ENCODE measurements at places on chromosomes 7 and 10. TPM values are rescaled to one million over a fixed set of nuclear protein-coding genes. Genes with fewer than 3 reads are reported as not detected.
A peak's percentile ranks its signal among the peaks of the same experiment; 100 is the strongest.

DNA sequence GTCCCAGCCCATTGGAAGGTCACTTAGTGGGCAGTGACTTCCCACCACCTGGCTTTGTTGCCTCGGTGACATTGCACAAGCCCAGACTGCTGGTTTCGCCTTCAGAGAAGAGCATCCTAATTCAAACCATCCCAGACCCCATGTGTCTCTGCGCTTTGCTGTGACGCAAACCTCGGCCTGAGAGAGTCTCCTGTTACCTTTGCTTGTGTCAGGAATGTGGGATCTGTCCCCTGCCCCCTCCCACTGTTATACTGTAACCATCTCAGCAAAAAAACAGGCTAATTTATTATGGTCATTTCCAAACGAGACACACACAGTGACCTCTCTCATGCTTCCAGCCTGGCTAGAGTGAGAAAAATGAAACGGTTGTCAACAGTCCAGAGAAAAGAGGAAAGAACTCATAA lies 25.0 kb upstream of the AQP1 start:
- DNase-seq: no peak

Gene GNAT3
- total RNA-seq: not detected

Gene NUDT13
- total RNA-seq: 1.8 TPM

DNA sequence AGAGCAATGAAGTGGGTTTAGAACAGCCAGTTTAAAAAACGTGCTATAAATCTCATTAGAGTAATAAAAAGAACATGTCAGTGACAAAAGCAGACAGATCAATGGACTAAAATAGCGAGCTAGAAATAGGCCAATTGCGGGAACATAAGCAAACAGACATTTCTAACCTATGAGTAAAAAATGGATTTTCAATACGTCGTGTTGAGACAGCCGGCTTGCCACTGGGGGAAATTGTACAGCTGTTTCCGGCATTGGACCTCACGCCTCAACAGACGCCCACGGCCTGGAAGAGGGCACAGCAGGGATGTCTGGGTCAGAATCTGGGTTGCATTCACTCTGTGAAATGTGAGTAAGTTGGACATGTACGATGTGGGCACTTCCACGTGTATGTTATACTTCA lies 92.9 kb downstream of the SVOPL start:
- DNase-seq: peak; percentile 2

DNA sequence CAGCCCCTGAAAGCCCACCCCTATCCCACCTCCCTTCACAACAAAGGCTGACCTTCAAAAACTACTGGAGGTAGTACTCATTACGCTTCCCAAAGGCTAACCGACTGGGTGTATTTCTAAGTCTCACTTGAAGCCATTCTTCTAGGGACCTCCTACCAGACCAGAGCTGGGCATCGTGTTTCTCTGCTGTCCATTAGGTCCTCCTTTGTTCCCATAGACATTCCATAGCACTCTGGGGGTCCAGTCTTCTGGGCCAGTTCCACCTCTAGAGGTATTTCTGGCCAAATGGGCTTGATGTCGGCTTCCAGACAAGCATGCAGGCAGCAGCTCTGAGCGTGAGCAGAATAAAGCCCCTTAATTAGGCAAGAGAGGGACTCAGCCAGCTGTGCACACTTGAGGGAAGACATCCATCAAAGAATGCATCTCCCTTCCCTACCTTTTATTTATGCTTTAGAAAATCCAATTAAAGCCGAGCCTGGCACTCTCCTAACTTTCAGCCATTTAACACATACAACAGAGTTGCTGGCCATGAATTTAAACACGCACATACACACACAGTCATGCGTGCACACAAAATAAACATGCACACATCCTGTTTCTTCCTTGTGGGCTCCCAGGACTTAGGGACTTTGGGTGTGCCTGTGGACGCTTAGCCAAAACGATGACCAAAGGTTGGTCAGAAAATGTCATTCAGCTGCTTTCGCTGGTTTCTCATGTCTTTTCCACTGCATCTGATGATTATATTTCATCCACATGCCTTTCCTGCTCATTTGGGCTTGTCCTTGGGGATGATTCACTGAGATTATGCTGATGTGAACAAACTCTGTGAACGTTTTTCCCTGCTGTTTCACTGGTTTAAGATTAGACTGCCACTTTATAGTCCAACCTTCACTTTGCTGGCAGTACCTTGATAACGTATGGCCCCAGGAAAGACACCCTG lies 362.0 kb upstream of the NFE2L3 start:
- no peak for DNase-seq

- DNase-seq: no peak
Measured at GRCh38 chr10:87038286-87038717, 18.2 kb downstream of the FAM25A start.

Gene ZNF107
- total RNA-seq: 5.6 TPM

- DNase-seq: no peak
Measured at GRCh38 chr10:61989995-61990760, 88.7 kb downstream of the ARID5B start.

- DNase-seq: no peak
Measured at GRCh38 chr10:23968301-23968700, 240.6 kb upstream of the KIAA1217 start.

- DNase-seq: no peak
Measured at GRCh38 chr10:131546086-131546810, 234.7 kb upstream of the TCERG1L start.

GRCh38 chr10:58158806-58159205 lies 108.9 kb downstream of the IPMK start:
- DNase-seq: peak; percentile 85

DNA sequence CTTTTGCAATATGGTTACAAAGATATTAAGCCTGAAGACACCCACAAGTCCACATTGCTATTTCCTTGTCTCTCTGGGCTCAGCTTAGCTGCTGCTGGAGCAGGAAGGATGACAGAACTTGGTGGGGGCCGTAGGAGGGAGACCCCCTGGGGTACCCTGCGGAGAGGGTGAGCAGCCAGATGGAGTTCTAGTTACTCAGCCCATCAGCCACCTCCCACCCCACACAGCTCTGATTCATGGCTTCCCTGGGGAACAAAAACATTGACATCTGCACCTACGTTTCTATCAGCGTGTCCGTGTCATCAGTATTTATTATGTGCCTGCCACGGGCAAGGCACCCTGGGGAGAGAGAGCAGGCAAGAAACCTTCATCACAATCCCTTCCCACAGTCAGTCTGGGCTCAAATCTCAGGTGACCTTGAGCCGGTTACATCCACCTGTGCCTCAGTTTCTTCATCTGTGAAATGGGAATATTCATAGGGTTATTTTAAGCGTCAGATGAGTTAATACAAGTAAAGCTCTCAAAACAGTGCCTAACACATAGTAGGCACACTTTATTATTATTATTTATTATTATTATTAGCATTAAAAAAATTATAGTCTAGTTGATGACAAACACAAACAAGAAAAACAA lies 131.5 kb downstream of the C10orf105 start:
- DNase-seq: no peak

Gene WDFY4
- total RNA-seq: not detected

DNA sequence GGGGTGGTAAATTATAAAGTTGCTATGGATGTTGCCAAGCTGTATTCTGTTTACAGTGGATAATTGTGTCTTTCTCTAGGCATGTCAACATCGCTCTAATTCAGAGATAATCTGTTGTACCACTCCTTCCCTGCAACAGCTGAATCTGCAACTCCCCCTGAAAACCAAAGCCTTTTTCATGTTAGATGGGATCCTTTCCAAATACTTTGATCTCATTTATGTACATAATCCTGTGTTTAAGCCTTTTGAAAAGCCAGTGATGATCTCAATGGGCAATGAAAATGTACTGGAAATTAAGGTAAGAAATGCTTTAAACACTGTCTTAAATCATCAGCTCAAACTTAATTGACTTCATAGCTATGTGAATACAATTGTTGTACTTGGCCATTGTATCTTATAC lies 91.0 kb downstream of the MET start:
- DNase-seq: no peak

GRCh38 chr10:119131512-119132240 lies 27.8 kb downstream of the DENND10 start:
- peak; percentile 50 for DNase-seq

DNA sequence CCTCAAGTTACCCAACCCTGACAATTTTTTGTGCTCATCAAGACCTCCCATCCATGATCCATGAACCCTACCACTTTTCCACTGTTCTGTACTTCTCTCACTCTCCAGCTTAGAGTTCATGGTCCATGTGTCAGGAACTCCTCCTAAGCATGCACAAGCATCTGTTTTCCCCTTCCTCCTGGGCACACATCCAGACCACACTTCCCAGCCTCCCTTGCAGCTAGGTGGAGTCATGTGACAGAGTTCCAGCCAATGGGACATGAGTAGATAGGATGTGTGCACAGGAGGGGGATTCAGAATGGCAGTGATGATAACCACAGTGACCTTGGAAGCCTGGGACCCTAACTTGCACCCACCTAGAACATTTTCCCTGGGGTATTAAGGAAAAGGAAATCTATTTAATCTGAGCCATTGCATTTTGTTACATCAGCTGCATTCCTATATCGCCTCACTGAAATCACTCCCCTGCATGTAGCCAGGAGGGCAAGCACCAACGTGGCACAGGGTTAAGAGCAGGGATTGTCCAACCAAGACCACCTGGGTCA lies 9.6 kb upstream of the FRMPD2 start:
- no peak for DNase-seq

Gene CCL24
- not detected for total RNA-seq

Gene PAXIP1
- total RNA-seq: 13.5 TPM

Gene PTPRZ1
- total RNA-seq: 0.72 TPM

Gene AGBL3
- 0.41 TPM for total RNA-seq

DNA sequence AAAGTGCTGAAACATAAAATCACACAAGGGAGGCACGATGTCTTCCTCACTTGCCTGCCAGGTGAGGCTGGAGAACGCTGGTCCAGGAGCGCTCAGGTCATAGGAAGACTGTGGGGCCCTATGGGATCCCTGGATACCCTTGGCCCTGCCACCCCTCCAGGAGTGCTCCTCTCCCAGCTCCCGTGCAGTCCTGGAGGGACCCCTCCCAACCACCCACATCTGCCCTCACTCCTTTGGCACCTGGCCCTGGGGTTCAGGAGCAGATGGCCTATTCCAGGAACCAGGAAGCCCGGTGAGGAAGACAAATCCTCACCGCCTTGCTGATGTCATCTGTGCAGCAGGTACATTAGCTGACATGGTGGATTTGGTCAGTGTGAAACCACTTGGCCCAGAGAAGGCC lies 3.7 kb upstream of the CXCL12 start:
- DNase-seq: no peak

Gene CPA2
- not detected for total RNA-seq

GRCh38 chr10:91820144-91820543 lies 21.9 kb downstream of the TNKS2 start:
- no peak for DNase-seq

Gene DGKI
- 4.7 TPM for total RNA-seq

Gene KMT2C
- 43.8 TPM for total RNA-seq

GRCh38 chr10:21508706-21509331 lies 16.7 kb downstream of the SKIDA1 start:
- DNase-seq: no peak

GRCh38 chr10:3270577-3271316 lies 98.2 kb upstream of the PITRM1 start:
- DNase-seq: no peak

Gene TMEM26
- total RNA-seq: 5.7 TPM

Gene PLXNA4
- 3.0 TPM for total RNA-seq

Gene SFMBT2
- total RNA-seq: 0.25 TPM

DNA sequence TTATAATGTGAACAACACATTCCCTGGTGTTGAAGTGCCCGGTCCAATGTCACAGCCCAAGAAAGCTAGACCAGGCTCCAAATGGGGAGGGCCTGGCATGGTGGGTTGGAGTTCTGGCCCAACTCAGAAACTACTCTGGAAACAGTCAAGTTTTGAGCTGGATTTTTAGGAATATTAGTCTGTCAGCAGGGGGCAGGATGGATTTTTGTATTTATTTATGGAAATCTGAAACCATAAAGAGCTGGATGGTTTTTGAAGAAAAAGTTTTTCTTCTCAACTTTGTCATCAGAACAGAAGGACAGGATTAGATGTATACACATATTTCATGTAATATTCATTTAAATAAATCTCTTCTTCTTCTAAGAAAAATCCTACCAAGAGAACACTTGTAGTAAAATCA lies 97.5 kb downstream of the POU6F2 start:
- DNase-seq: no peak

- DNase-seq: no peak
Measured at GRCh38 chr10:131868436-131868835, 32.4 kb upstream of the PPP2R2D start.

DNA sequence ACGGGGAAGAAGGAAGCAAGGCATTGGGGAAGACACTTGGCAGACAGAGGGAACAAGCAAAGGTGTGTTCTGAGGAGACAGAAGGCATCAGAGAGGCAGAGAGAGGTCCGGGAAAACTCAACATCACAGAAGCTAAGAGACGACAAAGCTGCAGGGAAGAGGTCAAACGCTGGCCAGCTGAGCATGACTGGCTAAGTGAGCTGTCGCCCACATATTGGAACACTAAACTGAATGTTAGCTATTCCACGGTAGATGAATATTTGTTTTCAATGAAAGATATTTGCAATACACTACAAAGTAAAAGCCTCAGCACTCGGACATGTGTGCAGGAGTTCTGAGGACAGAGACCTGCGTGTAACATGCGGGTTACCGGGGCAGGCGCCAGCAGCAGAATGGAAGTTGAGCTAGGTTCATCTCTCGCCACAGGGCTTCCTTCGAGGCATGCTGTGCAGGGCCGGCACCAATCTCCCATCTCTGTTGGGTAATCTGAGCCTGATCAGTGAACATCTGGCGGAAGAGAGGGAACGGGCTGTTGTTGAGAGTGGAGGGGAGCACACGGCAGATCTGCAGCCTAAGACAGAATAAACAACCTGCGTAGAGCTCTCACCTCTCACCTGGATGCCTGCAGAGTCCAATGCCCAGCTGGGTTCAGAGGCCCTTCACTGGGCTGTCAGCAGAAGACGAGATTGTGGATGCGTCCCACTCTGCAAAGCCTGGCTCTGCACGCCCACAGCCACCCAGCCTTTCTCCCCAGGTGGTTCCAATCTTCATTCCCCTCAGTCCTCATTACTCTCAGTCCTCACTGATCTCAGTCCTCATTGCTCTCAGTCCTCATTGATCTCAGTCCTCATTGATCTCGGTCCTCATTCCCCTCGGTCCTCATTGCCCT lies 35.9 kb downstream of the INSIG1 start:
- no peak for DNase-seq

Gene LIPJ
- 0.09 TPM for total RNA-seq

DNA sequence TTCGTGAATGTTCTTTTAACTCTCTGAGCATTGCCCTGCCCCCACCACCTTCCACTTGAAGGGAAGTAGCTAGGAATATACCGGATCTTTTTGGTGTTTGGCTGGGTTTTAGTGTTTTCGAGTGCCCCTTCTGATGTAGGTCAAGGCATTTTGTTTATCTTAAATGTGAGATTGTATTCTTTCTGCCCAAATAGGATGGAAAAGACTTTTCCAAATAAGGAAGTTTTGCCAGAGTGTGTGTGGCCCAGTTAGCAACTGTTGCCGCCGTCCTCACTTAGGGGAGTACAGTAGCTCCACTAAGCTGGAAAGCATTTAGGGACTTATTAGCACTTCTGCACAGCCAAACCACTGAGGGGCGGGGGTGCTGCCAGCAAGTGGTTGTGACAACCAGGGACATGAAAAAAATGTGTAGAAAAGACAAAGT lies 29.8 kb upstream of the VCL start:
- DNase-seq: no peak

Gene INTS15
- 8.7 TPM for total RNA-seq

DNA sequence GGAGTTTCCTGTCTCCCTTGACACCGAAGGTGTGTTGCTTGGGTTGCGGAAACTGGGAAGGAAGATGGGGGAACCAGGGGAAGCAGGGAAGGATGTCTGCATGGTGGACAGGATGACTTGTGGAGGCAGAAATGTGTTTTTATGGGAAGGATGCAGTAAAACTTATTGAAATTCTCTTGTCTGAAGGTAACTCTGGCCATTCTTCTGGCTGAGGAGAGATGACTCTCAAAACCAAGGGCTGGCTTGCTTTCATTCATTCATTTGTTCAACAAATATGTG lies 1.5 kb downstream of the UBTD1 start:
- DNase-seq: no peak

Data from fibroblast of the aortic adventitia (primary cell).